ENCODE measurements at places on chromosomes 2 and 18. TPM values are rescaled to one million over a fixed set of nuclear protein-coding genes. Genes with fewer than 3 reads are reported as not detected.

CCDC150 gene
- total RNA-seq, result not detected

DNA sequence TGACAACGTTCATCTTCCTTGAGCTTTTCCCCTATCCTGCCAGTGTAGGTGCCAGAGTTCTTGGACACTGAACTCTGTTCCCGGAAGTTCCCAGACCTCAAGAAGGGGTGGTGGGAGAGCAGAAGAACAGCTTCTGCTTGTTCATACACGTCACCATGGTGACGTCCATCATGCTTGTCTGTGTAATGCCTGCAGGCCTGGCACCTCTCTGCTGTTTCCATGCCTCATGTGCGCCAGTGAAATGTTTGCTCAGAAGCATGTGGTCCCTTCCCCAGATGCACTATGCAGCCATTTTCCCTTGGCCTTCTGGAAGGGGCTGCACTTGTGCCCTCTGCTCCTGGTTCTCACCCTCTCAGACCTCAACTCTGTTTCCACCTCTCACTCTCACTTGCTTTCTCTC, 210.8 kb upstream of the NABP1 start:
- H3K4me3 ChIP-seq, result no peak overlapping the region
- H3K27me3 ChIP-seq, result no peaks in the 10 kb centered on the region
- peaks cover 86% of the 10 kb centered on the region for H3K4me1 ChIP-seq

- H3K4me3 ChIP-seq, result no peak overlapping the region
- H3K27me3 ChIP-seq, result no peaks in the 10 kb centered on the region
- no peaks in the 10 kb centered on the region for H3K36me3 ChIP-seq
- H3K4me1 ChIP-seq, result no peaks in the 10 kb centered on the region
- no peak for DNase-seq
Observed at GRCh38 chr18:13638719-13639595, 87.4 kb downstream of the FAM210A start.

DNA sequence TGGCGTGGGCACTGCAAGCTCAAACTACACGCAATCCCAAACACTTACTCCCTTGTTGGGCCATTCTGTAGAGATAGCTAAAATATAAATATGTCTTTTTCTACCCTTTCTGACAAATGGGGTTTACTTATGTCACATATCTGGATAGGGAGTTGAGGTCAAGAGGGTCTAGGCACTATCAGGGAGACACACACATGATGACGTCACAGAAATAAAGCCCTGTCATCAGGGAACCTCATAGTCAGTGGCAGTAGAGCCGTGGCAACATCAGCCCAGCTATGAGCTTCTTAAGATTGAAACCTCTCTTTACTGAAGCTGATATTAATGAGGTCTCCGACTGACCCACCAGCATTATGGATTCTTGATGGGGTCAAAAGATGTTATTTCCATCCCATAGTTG, 234.6 kb upstream of the CDH7 start:
- no peak overlapping the region for H3K4me3 ChIP-seq
- no peaks in the 10 kb centered on the region for H3K36me3 ChIP-seq
- H3K27me3 ChIP-seq, result no peaks in the 10 kb centered on the region
- no peak overlapping the region for H3K27ac ChIP-seq
- no peak for DNase-seq

SERPINB13 gene
- not detected for total RNA-seq

DNA sequence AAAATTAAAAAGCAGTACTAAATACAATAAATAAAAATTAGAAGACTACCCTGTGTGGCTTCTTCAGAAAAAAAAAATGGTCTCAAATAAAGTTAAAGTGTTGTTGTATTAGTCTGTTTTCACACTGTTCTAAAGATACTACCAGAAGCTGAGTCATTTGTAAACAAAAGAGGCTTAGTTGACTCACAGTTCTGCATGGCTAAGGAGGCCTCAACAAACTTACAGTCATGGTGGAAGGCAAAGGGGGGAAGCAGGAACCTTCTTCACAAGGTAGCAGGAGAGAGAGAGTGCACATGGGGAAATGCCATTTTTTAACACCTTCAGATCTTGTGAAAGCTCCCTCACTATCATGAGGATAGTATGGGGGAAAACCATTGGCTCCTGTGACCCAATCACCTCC, 612.8 kb downstream of the RNF144A start:
- H3K4me1 ChIP-seq, result no peaks in the 10 kb centered on the region
- H3K27ac ChIP-seq, result no peak overlapping the region
- no peaks in the 10 kb centered on the region for H3K27me3 ChIP-seq
- no peak for DNase-seq

CACNB4 gene
- total RNA-seq, result 0.33 TPM

- no peak for DNase-seq
- peaks cover 24% of the 10 kb centered on the region for H3K4me1 ChIP-seq
- H3K4me3 ChIP-seq, result no peak overlapping the region
- no peaks in the 10 kb centered on the region for H3K27me3 ChIP-seq
Observed at GRCh38 chr2:174683392-174683759, 80.9 kb downstream of the CHRNA1 start.

CD8A gene
- 1.8 TPM for total RNA-seq

RMDN2 gene
- total RNA-seq, result 10.4 TPM

DNA sequence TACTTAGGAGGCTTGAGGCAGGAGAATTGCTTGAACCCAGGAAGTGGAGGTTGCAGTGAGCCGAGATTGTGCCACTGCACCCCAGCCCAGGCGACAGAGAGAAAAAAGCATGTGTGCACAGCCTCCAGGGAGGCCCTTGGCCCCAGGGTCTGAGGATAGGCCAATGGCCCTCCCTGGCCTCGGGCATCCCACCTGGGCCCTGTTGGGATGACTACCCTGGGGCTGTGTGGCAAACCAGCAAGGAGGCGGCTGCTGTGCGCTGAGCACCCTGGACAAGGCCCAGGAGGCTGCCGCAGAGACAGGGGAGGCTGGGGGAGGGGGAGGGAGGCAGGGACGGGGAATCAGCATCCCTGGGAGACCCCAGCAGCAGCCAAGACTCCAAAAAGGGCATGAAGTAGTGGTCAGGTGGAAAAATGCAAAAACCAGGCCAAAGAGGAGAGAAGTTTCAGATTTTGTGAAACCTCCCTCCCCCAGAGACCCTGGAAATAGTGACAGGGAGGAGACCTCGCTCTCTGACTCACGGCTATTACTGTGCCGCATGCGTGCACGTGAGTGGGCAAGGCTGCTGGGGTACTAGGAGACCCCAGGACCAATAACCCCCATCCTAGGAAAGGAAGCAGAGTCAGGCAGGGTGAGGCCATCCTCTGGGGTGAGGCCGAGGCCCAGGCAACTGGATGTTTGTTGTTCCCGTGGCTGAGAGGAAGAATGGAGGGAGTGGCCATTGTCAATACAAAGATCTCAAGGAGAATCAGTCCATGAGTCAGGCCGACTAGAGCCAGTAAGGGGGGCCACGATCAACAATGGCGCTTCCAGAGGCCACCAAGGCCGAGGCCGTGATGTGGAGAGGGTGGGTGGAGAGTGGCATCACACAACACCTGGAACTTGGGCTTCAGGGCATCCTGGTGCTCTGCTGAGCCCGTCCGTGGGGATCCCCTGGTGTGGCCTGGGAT, 16.0 kb upstream of the B3GNT7 start:
- H3K27me3 ChIP-seq, result no peaks in the 10 kb centered on the region
- H3K36me3 ChIP-seq, result no peaks in the 10 kb centered on the region
- no peak for DNase-seq
- no peak overlapping the region for H3K27ac ChIP-seq
- peaks cover 5% of the 10 kb centered on the region for H3K4me1 ChIP-seq

MAP2 gene
- 32.9 TPM for total RNA-seq

DNA sequence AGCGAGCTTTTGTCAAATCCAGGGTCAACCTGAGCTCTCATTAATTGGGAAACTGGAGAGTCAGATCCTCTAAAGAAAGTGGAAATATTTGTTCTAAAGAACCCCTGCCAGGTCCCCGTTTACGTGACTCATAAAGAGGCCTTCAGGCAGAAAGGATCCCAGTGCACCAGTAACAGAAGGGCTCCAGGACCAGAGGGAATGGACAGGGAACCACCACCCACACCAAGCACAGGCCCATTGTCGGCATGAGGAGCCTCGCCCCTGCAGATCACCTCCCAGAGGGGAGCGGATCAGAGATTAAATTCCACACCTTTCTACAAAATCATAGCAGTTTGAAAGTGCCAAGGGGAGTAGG, 16.4 kb upstream of the C1QL2 start:
- no peaks in the 10 kb centered on the region for H3K27me3 ChIP-seq
- no peak for DNase-seq
- H3K36me3 ChIP-seq, result no peaks in the 10 kb centered on the region
- H3K27ac ChIP-seq, result no peak overlapping the region
- H3K4me1 ChIP-seq, result peaks cover 7% of the 10 kb centered on the region

- H3K27ac ChIP-seq, result no peak overlapping the region
- H3K4me3 ChIP-seq, result no peak overlapping the region
- DNase-seq, result no peak
- no peaks in the 10 kb centered on the region for H3K36me3 ChIP-seq
- H3K27me3 ChIP-seq, result no peaks in the 10 kb centered on the region
Observed at GRCh38 chr18:8116341-8117005, 492.8 kb upstream of the RAB12 start.

DNA sequence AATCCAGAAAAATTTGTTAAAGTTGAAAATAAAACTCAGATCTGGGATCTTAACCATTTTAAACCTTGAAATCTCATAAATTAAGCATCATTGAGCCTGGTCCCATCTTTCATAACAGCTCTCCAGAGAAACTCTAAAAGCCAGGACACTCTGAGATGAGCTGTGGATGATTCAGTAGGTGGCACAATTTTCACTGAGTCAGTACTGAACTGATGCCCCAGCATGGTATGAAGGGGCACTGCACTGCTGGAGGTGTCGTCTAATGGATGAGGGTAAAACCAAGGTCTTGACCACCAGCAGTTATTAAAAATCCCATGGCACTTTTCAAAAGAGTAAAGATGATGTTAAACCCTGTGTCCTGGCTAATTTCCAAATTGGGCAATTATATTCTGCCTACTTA, 170.6 kb downstream of the FIGN start:
- H3K36me3 ChIP-seq, result no peaks in the 10 kb centered on the region
- no peak for DNase-seq
- H3K4me1 ChIP-seq, result no peaks in the 10 kb centered on the region
- H3K4me3 ChIP-seq, result no peak overlapping the region

DAPL1 gene
- 8.6 TPM for total RNA-seq

SEMA4C gene
- total RNA-seq, result 11.2 TPM

DPP10 gene
- total RNA-seq, result 3.1 TPM

Data from body of pancreas (tissue), 4 donors.